Stimulated activated CD8-positive, alpha-beta memory T cell treated with anti-CD3 and anti-CD28 coated beads, Interleukin-4, amount 100 ng/mL, for 1 hour (primary cell): ENCODE measurements at places on chromosomes 6 and 20.

DNA sequence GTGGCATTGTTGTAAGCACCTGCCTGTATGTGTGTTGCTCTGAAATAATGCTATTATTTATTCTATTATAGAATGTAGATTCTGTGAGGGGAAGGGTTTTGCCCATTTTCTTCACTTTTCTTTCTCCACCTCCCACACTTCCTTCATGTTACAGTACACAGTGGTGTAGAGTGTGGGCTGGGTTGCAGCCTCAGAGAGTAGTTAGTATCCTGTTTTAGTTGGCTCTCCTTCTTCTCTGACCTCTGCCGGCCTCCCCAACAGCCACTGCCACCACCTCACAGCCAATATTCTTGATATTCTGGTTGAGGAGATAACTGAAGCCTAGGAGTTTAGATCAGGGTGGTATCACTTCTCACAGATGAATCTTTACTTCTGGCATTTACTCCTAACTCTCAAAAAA, 143.4 kb downstream of the BCKDHB start:
- no peak for DNase-seq

GRCh38 chr6:25105070-25105925, 169.5 kb upstream of the RIPOR2 start:
- no peak for DNase-seq

DNA sequence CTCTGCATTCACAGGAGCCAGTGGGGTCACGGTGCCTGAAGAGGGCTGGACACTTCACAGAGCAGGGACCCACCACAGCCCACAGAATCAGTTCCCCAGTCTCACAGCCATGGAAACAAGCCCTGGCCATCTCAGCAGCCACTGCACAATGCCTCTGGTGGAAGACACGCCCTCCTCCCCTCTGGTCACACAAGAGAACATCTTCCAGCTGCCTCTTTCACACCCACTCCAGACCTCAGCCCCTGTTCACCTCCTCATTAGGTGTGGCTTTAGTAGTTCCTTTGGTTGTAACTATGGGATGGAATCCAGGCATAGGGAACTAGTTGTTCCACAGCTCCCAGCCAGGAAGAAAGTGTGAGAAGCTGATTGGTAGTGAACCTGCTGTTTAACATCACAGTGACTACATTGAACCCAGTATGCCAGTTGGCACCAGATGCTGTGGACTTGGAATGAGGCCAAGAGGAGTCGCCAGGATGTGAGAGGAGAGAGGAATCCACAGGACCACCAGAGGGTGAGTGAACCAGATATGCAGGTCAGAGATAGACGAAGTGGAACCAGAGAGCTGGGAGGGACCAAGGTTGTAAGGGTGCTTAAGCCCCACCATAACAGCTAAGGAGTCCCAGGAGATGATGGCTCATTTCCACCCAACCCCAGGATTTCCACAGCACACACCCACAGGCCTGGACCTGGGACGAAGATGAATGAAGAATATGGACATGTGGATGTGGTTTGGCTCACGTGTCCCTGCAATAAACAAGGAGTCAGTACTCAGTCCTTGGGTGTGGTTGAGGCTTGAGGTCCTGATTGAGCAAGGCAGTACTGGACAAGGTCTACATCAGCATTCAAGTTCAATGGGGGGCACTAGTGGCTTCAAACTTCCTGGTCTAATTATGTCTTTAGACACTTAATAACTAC, 8.8 kb upstream of the BTN3A3 start:
- no peak for DNase-seq

DNA sequence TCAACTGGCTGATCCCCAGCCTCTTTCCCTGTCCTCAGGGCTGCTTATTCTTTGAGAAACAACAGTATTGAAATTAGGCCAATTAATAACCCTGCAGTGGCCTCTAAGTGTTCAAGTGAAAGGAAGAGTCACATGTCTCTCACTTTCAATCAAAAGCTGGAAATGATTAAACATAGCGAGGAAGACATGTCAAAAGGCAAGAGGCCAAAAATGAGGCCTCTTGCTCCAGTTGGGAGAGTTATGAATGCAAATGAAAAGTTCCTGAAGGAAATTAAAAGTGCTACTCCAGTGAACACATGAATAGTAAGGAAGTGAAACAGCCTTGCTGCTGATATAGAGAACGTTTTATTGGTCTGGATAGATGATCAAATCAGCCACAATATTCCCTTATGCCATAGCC, 131.5 kb downstream of the MACROD2 start:
- DNase-seq, result no peak

DNA sequence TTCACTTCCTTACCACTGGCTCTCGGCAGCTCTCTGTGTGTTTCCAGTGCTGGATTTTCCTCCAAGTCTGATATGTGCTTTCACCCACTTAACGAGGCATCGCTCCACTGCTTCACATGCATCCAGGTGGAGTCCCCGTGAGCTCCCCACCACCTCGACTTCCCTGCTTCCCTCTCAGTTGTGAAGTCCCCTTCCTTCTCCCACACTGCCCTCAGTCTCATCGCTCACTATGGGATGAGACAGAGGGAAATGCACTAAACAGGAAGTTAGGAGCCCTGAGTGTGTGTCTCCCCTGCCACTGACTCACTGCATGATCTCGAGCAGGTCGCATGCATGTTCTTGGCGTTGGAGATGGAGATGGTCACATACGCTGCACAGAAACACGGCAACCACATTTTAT, 84.0 kb downstream of the MTHFD1L start:
- DNase-seq, result no peak

DNA sequence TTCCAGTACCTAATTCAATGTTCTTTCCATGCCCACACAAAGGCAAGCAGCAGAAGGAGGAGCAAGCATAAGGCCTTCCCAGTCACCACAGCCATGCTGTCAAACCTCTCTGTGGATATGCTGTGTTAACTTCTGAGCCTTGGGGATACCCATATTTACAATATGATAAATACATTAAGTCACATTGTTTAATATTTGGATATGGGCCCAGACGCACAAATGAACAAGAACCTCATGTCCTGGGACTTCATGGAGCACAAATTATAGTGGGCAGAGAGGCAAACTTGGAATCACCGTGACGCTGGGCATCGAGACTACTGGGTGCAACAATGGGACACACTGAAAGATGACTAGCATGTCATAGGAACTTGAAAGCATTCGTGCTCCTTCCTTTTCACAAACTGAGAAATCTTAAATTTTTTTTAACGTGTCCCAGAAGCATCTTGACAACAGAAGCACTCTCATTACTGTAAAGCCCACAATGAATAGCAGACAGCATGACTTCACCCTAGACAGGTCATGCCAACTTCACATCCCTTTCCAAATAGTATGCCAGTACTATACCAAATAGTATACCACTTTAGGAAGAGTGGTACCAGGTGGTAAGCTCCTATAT, 16.0 kb downstream of the SOD2 start:
- DNase-seq, result no peak

DNA sequence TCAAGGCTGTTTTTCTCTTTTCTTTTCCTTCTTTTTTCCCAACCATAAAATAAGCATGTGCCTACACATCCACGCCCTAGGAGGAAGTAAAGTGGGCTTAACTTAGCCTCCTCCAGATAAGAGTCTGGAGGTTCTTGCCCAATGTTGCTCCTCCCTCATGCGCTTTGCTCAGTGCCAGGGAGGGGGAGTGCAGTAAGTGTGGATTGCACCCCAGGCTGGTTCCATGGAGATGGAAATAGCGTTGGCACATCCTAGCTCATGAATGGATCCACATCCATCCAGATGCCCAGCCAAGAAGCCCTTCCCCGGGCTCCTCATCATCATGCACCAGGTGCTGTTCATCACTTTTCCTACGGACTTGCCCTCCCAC, 58.2 kb downstream of the NEDD9 start:
- no peak for DNase-seq

DNA sequence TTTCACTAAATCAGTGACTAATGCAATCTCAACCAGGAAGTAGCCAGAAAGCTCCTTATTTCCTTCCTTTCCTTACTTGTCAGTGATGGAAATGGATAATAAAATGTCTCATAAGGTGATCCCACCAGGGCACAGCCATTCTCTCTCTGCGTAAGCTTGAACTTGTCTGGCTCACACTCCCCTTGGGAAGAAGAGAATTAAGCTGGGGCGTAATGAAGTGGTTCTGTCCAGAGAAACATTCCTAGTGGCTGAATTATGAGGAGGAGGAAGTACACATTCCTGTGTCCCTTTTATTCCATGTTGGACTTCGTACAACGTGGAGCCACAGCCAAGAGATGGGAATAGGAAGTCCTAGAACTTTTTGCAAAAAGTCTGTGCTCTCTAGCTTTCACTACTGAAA, 93.7 kb downstream of the MTHFD1L start:
- DNase-seq, result no peak

DNA sequence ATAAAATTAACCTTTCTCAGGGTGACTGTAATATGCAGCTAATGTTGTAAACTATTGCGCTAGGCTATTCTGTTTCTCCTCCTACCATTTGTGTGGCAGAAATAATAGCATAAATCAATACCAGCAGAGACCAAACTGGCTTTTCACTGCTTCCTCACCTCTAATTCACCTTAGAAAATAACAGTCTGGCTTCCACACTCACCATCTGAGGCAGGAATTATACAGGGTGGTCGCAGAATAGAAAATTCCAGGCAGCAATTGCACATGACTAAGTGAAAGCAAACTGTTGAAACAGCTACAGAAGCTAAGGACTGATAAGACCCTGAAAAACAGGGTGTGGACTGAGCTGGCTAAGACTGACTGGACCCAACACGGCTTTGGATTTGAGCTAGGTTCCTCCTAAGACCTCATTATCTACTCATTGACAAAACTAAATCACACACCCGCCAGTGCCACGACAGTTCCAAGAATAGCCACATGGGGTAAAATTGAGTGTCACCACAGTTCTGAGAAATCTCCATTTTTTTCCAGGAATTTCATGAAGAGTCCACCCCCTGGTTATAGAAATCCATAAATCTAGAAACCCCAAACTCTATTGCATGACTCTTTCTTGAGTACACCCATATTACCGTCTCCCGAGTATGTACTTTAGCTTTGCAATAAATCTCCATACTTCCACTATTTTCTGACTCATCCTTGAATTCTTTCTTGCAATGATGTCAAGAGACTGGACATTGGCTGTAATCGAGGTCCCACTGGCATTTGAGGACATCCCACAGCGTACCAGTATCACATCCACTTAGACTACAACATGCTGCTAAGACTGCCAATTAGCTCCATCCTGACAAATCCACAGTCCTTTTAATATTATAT, 60.9 kb upstream of the KCNQ5 start:
- DNase-seq, result no peak

- no peak for DNase-seq
These were observed 194.9 kb downstream of the PHACTR1 start for GRCh38 chr6:12911427-12911826.

GRCh38 chr20:56516631-56517030, 7.9 kb upstream of the FAM209A start:
- no peak for DNase-seq
